ENCODE measurements at places on chromosomes 3 and 15.

GRCh38 chr15:43516185-43516584, 1.2 kb upstream of the MAP1A start:
- DNase-seq = peak; percentile 53

GRCh38 chr15:77430213-77430612, 9.5 kb downstream of the HMG20A start:
- no peak for DNase-seq

- DNase-seq = no peak
Measured at GRCh38 chr15:101010781-101011180, 91.6 kb downstream of the LRRK1 start.

- no peak for DNase-seq
Measured at GRCh38 chr15:92499731-92500530, 106.2 kb downstream of the ST8SIA2 start.

DNA sequence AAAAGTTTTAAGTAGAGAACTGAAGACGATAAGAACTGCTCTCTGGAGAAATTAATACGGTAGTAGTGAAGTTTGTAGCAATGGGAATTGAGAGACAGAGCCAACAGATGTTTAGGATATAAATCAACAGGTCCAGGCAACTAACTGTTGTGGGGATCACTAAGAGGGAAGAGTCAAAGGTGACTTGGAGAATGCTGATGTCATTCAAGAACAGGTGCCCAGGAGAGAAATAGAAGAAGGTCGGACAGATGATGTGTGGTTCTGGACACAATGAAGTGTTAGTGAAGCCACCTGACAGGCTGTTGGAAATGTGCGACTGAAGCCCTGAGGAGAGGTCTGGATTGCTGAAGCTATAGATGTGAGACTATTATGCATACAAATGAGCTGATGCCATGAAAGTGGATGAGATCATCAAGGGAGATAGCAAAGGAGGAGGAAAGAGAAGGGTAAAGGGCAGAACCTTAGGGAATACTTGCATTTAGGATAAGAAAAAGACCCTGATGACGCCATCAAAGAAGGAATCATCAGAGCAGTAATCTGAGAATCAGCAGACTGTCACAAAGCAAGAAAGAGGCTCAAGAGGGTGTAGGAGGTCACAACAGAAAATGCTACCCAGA, 183.7 kb downstream of the FRMD5 start:
- no peak for DNase-seq

- no peak for DNase-seq
Measured at GRCh38 chr3:62723166-62723913, 151.9 kb downstream of the CADPS start.

- DNase-seq = no peak
Measured at GRCh38 chr3:115627180-115628074, 4.1 kb downstream of the GAP43 start.
